Spinal cord (tissue), 10 donors: ENCODE measurements at places on chromosomes 1 and 21. TPM values are rescaled to one million over a fixed set of nuclear protein-coding genes. Genes with fewer than 3 reads are reported as not detected.

ARHGAP30 gene
- 4.2 TPM for total RNA-seq

KRTAP10-9 gene
- not detected for total RNA-seq

KRTAP19-3 gene
- not detected for total RNA-seq

ENAH gene
- total RNA-seq: 91.4 TPM

LRRC8C gene
- total RNA-seq: 19.7 TPM

KRTAP13-2 gene
- not detected for total RNA-seq

UMODL1 gene
- 0.11 TPM for total RNA-seq

SPRR2F gene
- total RNA-seq: 0.22 TPM

TMEM269 gene
- total RNA-seq: 0.30 TPM

PTPRF gene
- 51.0 TPM for total RNA-seq

NENF gene
- 142 TPM for total RNA-seq

COL9A2 gene
- 38.9 TPM for total RNA-seq

PROK1 gene
- total RNA-seq: 0.30 TPM

CELA3B gene
- total RNA-seq: not detected

RGS4 gene
- 148 TPM for total RNA-seq

CHAF1B gene
- 2.6 TPM for total RNA-seq

CAPN8 gene
- 0.10 TPM for total RNA-seq

MSH4 gene
- total RNA-seq: 0.44 TPM

FCMR gene
- total RNA-seq: 1.3 TPM

CCDC185 gene
- total RNA-seq: not detected

GBP6 gene
- 0.50 TPM for total RNA-seq

BNIPL gene
- total RNA-seq: 0.83 TPM

TRIM17 gene
- total RNA-seq: 5.2 TPM

WNT9A gene
- total RNA-seq: 1.9 TPM

PSMB4 gene
- 298 TPM for total RNA-seq

SAMD13 gene
- total RNA-seq: 6.5 TPM

RALGPS2 gene
- total RNA-seq: 57.6 TPM

ATP6V1G3 gene
- not detected for total RNA-seq

IFNLR1 gene
- 0.72 TPM for total RNA-seq

HIPK1 gene
- 43.2 TPM for total RNA-seq
